C1 segment of cervical spinal cord (tissue), 14 donors: ENCODE measurements at places on chromosomes 5 and 9.

DNA sequence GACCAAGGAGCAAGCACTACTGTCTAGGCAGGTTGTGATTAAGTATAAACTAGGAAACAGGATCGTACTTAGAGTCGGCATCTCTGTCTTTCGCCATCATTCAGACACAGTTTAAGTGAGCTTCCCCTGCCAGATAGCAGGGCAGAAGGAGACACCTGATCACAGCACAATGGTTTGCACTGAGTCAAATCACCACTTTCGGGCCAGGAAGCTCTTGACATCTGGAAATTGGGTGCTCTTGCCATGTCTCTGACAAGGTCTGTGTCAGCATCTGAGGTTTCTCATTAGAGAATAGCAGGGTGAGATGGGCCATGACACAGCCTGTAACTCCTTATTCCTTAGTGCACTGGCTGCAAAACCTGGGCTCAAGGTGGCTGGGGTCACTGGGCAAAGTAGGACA, 8.3 kb downstream of the ADRB2 start:
- DNase-seq: no peak

DNA sequence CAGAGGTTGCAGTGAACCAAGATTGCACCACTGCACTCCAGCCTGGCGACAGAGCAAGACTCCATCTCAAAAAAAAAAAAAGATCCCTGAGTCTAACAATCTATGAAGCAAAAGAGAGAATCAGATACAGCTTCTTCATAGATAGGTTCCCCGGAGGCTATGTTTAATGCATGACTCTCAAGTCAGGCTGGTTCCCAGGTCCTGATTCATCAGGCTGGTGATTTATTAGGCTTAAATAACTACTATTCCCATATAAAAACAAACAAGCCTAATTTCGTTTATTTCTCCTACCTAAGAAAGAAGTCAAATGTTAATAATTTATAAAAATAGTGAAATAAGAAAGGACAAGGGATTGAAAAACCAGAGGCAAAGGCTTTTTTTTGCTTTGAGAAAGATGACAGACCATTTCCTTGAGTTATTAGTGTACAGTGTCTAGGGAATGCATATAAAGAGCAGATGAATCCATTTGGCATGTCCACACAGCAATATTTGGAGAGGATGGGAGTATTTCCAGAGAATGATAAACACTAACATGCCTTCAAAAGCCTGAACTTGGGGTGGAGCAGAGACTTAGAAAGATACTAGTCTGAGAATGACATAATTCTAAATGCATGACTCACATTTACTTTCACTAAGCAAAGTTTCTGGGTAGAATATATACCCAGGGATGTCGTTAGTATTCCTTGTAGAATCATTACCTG, 115.3 kb downstream of the NREP start:
- no peak for DNase-seq

DNA sequence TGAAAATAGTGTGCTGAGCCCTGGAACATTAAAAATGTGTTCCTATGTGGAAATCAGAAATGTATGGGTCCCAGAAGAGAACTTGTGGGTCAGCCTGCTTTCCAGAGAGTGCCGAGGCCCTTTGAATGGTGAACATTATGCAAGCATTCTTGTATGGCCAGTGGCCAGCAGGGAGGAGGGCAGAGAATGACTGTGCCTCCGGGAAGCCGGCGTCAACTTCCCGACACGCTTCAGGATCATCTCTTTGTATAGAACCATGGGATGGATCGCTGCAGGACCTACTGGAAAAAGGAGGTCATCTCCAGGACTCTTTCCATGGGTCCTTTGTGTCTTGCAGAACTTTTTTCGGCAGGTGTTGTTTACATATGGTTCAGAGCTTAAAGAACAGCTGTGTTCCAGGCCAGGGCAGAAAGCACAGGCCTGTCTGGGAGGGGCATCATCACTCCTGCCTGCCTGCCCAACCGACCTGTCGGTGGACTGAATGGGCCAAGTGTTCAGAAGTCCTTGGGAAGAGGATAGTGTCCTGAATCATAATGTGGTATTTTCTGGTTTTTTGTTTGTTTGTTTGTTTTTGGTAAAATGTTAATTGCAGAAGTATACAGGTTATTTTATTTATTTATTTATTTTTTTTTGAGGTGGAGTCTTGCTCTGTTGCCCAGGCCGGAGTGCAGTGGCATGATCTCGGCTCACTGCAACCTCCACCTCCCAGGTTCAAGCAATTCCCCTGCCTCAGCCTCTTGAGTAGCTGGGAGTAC, 9.0 kb downstream of the PRRC2B start:
- no peak for DNase-seq

DNA sequence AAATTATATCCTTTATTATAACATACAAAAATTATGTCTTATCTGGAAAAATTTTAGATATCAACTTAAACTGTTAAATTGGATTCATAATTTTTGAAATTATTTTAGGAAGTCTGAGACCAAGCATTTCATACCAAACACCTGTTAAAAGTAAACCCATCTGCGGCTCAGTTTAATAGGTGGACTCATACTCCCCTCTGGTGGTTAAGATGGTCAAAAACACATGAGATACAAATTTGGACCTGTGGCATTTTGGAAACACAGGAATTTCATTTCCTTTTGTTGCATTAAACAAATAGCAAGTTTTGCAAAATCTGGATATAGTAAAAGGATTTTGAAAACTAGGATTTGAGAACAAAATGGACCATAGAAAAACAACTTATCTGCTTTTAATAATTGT, 53.7 kb downstream of the RGMB start:
- no peak for DNase-seq

- no peak for DNase-seq
Observed at GRCh38 chr9:104805441-104805840, 41.5 kb downstream of the NIPSNAP3B start.

DNA sequence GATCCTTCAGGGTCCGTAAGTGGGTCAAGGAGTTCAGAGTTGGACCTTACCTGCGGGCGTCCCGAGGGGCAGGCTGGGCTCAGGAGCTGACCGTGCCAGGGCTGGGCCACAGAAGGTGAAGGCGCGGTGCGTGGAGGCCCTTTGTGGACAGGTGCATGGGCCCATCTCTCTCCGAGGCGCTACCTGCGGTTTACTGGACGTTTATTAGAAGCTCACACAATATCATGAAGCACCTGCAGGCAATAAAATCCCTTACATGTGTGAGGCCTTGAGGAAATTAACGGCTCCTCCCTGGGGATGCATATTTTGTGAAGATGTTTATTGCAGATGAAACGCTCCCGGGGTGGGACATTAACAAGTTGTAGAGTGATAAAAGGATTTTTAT, 79.8 kb upstream of the LMX1B start:
- DNase-seq: no peak

DNA sequence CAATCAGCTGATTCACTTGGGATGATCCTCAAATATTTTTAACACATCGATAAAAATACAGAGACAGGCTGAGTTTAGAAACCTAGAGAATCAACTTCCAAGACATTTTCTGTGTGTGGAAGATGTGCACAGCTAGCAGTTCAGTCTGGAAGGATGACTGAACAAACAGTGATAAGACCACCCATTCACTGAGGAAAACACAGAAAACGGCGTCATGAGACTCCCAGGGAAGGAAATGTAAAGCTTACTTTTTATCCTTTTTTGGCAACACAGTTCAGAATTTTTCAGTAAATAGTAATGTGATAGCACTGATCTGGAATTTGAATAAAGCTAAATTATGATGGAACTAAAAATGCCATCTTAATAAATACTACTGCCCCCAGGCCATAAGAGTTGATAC, 277.6 kb downstream of the SEMA5A start:
- DNase-seq: no peak

GRCh38 chr5:39986614-39987013, 561.8 kb upstream of the DAB2 start:
- DNase-seq: no peak

DNA sequence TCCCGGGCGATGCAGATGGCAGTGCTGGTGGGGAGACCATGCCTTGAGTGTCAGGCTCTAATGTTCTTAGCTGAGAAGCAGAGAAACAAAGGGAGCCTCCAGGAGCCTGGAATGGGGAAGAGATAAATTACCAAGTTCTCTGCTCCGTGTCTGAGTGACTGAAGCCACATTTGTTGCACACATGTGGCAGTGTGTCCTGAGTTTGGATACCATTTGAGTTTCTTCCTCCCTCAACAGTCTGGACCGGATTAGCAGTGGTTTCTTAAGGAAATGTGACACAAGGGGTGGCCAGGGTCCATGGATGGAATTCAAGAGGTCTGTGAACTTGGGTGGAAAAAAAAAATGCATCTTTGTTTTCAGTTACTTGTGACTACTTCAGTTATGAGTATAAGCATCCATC, 50.7 kb upstream of the GARNL3 start:
- DNase-seq: no peak

DNA sequence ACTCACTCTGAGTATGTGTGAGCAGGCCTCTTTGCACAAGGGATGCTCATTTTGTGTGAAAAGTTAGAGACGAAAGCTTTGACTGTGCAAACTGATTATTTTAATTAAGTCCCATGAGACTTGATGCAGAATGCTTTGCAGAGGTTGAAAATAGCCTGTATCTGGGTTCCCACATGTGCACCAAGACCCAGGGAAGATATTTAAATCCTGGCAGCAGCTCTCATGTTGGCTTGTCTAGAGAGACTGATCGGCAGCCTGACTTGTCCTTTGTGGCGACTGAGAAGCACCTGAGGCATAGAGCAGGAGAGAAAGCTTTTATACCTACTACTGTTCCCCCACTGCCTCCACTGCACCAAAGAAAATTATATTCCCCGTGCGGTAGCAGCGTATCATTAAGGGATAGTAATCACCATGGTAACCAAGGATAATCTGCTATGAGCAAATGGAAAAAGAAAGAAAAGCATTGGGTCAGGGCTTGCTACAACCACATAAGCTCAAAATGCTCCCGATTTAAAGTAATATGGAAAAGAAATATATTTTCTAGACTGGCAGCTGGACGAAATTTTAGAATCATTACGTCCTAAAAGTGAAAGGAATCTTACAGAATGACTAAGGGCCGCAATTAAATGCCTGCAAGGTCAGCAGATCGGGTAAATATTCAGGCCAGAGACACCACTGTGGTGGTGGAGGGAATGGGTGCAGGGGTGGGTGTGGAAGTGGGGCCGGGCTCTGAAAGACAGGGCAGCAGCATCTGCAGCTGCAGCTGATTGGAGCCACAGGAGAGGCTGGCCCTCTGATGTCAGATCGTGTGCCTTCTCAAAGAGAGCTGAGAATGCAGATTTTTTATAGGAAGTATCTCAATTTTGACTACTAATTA, 135.3 kb upstream of the EPB41L4A start:
- no peak for DNase-seq

DNA sequence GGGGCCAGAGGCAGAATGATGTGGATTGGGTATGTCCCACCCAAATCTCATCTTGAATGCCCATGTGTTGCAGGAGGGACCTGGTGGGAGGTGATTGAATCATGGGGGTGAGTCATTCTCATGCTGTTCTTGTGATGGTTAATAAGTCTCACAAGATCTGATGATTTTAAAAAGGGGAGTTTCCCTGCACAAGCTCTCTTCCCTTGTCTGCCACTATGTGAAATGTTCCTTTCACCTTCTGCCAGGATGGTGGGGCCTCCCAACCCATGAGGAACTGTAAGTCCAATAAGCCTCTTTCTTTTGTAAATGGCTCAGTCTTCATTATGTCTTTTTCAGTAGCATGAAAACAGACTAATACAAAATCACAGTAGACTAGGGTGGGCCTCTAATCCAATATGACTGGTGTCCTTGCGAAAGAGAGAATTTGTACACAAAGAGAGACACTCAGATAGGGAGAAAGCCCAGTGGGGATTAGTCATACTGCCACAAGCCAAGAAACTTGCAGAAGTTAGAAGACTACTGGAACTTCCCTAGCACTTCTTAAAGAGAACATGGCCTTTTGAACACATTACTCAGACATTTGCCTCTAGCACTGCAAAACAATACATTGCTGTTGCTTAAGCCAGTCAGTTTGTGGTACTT, 68.4 kb downstream of the ANXA1 start:
- DNase-seq: no peak

GRCh38 chr9:101736717-101737116, 1.7 kb downstream of the GRIN3A start:
- DNase-seq: no peak

DNA sequence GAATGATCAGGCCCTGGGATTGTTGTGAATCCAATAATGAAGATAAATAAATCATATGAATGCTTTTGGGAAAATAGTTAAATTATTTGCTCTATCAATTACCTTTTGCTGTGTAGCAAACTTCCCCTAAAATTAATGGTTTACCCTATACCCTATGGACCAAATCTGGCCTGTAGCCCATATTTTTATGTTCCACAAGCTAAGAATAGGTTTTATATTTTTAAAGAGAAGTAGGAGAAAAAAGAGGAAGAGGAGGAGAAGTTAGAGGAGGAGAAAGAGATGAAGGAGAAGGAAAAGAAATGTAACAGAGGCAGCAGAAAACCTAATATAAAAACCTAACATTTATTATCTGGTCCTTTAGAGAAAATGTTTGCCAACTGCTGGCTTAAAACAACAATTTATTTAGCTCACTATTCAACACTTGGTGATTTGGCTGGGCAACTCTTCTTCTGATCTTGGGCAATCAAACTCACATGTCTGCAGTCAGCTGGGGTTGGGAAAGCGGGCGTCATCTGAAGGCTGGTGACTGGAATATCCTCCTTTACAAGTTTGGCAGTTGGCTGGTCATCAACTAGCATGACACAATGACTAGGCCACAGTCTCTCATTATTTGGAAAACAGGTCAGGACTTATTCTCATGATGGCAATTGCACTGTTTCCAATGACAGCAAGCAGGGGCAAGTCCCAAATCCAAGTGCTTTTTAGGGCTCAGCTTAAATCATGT, 522.9 kb downstream of the RASEF start:
- no peak for DNase-seq

- DNase-seq: no peak
Observed at GRCh38 chr5:23332650-23333251, 174.7 kb upstream of the PRDM9 start.

- no peak for DNase-seq
Observed at GRCh38 chr5:88976914-88977313, 93.9 kb upstream of the MEF2C start.

DNA sequence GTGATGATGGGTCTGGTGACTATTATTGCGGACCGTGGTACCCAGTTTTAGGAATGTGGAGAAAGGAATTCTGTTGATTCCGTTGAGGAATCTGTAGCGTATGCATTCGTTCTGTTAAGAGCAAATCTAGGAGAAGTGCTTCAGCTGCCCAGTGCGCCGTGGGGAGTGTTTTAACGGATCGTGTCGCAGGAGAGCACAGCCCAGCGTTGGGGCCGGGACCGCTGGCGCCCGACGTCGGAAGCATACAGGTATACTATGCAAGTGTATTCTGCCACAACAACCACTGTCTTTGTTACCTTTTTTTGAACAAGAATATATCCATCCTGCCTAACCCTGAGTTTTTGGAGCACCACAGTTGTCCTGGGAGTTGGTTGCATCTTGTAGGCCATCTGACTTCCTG, 42.7 kb downstream of the TENT4A start:
- no peak for DNase-seq

GRCh38 chr5:107739661-107740060, 68.9 kb upstream of the EFNA5 start:
- no peak for DNase-seq

GRCh38 chr9:85742597-85742936, 813 bp upstream of the AGTPBP1 start:
- DNase-seq: no peak

GRCh38 chr9:32991897-32992594, 9.4 kb downstream of the APTX start:
- no peak for DNase-seq
